ENCODE measurements at places on chromosomes 11 and 22.

DNA sequence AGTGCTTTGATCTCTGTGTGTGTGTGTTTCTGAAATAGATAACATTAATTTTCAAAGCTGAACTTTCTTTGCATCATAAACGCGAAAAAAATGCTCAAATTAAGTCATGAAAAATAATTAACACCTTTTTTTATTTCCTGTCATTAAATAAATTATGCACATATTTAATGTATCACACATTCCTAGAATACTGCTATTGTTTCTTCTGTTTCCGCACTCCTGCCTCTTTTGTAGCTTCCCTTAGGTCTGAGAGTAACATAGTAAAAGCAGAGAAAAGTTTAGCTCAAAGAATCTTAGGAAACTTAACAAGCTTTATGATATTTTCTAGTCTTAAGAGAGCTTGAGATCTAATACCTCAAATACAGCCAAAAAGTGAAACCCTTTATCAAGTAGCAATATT is 504.2 kb downstream of the JRKL start:
- no peak for DNase-seq

DNA sequence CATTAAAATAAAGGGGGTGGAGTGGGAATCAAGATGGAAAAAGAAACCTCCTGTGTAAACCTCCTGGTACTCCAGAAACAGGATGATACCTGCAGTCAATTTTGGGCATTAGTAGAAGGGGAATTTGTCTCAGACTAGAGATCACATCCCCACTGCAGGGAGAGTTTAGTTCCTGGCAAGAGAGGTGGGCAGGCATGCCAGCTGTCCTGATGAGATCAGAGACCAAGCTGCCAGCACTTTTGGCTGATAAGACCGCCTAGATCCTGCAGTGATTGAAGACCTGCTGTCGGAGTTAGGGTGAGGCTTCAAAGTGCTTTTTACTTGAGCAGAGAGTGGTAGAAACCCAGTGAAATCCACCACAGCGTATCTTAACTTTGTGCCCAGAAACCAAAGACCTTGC is 29.7 kb upstream of the NELL1 start:
- DNase-seq, result no peak

DNA sequence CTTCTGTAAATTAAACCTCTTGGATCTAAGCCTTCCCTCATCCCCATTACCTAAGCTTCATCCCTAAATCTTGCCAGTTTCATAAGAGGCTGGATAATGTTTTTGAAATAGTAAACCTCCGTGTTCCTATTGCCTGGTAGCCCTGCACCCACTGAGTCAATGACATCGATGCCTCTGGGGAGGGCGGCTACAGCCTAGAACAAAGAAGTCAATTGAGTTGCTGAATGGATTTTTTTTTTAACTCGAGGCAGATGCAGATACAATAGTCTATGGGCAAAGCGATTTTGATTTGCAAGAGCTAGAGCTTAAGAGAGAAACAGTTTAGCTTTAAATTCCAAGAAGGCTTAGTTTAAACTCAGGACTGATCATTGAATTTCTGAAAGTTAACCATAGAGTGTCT is 121.3 kb downstream of the NECTIN1 start:
- DNase-seq, result no peak

DNA sequence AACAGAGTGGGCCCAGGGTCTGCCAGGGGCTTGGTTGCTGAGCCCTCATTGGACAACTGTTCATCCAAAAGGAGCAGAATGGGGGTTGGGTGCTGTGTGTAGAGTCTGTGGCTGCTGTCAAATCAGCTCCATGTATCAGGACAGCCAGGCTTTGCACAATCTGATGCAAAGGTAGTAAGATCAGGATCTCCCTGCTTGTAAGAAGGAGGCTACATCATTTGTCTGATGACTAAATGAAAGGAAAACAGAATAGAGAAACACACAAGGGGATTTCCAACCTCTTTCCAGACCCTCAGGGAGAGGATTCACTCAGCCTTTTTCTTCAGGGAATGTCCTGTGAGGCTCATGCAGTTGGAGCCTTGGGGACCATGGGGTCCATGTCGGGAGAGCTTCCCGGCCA is 7.2 kb downstream of the MICAL2 start:
- no peak for DNase-seq

- DNase-seq, result no peak
These were observed 37.5 kb downstream of the ARFGAP3 start for GRCh38 chr22:42819412-42820044.

DNA sequence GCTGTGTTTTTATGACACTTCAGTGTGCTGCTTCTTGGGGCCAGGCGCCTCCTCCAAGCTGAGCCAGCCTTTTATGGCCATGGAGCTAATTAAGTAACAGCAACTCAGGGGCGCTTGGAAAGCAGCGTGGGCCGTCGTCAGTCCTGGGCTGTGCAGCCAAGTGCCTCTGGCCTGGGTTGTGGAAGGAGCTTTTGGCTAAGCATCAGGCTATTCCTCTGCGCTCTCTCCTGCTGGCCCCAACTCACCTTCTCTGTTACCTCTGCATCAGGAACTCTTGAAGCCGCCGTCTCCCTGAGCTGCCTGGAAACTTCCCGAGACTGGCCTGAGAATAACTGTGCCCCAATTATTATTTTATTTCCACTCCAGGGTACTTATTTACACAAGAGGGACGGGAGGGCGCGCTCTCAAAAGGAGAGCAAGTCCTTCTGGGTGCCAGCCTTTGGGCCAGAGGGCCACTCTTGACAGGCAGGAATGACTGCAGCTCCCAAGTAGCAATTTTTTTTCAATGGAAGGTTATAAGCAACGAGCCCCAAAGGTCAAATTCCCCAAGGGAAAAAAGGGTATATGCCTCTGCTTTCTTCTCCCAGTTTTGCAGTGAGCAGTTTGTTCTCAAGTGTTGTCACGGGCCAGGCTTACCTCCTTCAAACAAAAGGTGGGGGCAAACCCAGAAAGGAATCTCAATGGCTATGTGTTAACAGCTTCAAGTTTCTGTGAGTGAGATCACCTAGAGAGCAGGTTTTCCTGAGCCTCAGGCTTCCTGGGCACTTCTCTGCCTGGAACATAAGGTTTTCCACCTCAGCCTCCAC is 38.5 kb upstream of the NAV2 start:
- no peak for DNase-seq

GRCh38 chr11:36057379-36058042 is 113.6 kb downstream of the LDLRAD3 start:
- no peak for DNase-seq

DNA sequence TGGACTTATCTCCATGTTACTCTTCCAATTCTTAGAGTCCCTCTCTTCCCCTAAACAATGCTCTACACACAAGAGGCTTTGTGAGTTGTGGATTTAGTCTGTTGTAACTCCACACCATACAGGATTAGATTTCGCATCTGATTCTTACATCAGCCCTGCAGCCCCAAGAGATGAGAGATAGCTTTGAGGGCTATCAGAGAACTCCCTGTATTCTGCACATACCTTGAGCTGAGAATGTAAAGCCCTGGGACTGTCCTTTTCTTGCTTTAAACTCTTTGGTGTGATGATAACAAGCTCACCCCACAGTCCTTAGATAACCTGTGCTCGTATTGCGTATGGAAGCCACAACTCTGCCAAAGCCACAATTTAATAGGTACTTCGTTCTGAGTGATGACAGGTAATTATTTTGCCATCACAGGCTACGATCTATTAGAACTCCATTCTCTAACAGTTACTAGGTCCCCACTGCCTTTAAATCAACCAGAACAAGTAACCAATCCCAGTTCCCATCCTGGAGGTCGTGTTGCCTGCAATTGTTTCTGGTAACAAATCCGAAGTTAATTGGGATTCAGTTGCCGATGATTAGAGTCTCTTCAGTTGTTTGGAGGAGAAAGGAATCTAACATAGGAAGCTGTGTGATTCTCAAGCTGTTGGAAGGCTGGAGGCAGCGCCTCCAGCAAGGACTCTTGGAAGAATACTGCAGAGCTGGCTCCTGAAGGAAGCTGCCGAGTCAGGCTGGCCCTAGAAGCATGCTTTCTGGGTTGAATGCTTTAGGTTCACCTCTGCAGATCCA is 1.3 kb upstream of the PARVG start:
- DNase-seq, result no peak

DNA sequence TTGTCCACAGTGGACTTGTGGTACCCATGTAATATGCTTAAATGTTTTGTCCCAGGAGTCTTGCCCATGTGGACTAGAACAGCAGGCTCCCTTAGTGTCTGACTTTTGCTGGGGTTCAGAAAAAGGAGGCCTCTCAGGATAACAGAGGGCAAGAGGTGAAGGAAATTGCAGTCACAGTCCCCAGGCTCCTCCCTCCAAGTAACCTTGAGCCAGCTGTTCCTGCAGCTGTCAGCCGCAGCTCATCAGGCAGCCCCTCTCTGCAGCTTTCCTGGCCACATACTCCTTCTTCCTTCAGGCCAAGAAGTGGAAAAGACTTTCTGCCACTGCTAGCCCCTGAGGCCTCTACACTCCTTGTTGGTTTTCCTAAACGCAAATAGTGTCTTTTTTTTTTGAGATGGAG is 6.3 kb upstream of the MYO18B start:
- DNase-seq, result no peak

GRCh38 chr11:43138621-43139140 is 173.1 kb upstream of the API5 start:
- DNase-seq, result no peak

GRCh38 chr11:26943636-26944035 is 50.3 kb upstream of the FIBIN start:
- DNase-seq, result no peak

Data from NCI-H1417 treated with DMSO at 0.1 percent for 48 hours (cell line).